ENCODE measurements at places on chromosomes 7 and 10. TPM values are rescaled to one million over a fixed set of nuclear protein-coding genes. Genes with fewer than 3 reads are reported as not detected.

Gene BTBD16
- total RNA-seq = not detected

Gene PON1
- total RNA-seq = not detected

Gene STOX1
- 0.33 TPM for total RNA-seq

Gene CYP26A1
- total RNA-seq = not detected

Gene CLRN3
- not detected for total RNA-seq

Gene PNLIPRP1
- total RNA-seq = not detected

Gene LBX1
- total RNA-seq = not detected

Gene GPR158
- not detected for total RNA-seq

Gene FAM180A
- not detected for total RNA-seq

Gene MKX
- total RNA-seq = not detected

Gene COL17A1
- total RNA-seq = not detected

Gene POU6F2
- total RNA-seq = not detected

Gene AEBP1
- 4.0 TPM for total RNA-seq

Gene SPDYE11
- not detected for total RNA-seq

Gene CDHR1
- 1.6 TPM for total RNA-seq

Gene EIF5AL1
- total RNA-seq = 1.1 TPM

Gene RTKN2
- 3.8 TPM for total RNA-seq

Gene ASZ1
- not detected for total RNA-seq

Gene UTF1
- not detected for total RNA-seq

Gene PTN
- not detected for total RNA-seq

Gene ZKSCAN5
- total RNA-seq = 13.2 TPM

Gene NPY4R2
- total RNA-seq = not detected

Gene FAM25A
- total RNA-seq = not detected

Gene MLXIPL
- not detected for total RNA-seq

Gene OR6B1
- not detected for total RNA-seq

Gene YAE1
- 10.0 TPM for total RNA-seq

Gene TBX20
- not detected for total RNA-seq

Gene ENO4
- total RNA-seq = not detected

Gene GJC3
- not detected for total RNA-seq

Gene GPR85
- not detected for total RNA-seq

Gene PTER
- total RNA-seq = 16.0 TPM

Gene CCDC6
- total RNA-seq = 16.8 TPM

Gene CALHM3
- total RNA-seq = not detected

Gene NAMPT
- total RNA-seq = 89.7 TPM

Gene CLDN3
- total RNA-seq = not detected

Gene FAM221A
- 6.1 TPM for total RNA-seq

Gene SFRP5
- not detected for total RNA-seq

Gene COL28A1
- not detected for total RNA-seq

Gene WDR86
- total RNA-seq = not detected

Gene FAM25C
- not detected for total RNA-seq

Gene CRTAC1
- not detected for total RNA-seq

Gene ANKRD7
- total RNA-seq = 1.2 TPM

Gene ANXA8L1
- not detected for total RNA-seq

Gene LIPF
- not detected for total RNA-seq

Gene PRR15
- not detected for total RNA-seq

Gene DKK1
- total RNA-seq = not detected

Gene TMEM236
- total RNA-seq = 0.06 TPM
